ENCODE measurements at places on chromosomes 12 and 14.

- DNase-seq: no peak
These were observed 5.9 kb downstream of the RPS6KL1 start for GRCh38 chr14:74917178-74917543.

- DNase-seq: no peak
These were observed 107.5 kb upstream of the PDE3A start for GRCh38 chr12:20260851-20261250.

DNA sequence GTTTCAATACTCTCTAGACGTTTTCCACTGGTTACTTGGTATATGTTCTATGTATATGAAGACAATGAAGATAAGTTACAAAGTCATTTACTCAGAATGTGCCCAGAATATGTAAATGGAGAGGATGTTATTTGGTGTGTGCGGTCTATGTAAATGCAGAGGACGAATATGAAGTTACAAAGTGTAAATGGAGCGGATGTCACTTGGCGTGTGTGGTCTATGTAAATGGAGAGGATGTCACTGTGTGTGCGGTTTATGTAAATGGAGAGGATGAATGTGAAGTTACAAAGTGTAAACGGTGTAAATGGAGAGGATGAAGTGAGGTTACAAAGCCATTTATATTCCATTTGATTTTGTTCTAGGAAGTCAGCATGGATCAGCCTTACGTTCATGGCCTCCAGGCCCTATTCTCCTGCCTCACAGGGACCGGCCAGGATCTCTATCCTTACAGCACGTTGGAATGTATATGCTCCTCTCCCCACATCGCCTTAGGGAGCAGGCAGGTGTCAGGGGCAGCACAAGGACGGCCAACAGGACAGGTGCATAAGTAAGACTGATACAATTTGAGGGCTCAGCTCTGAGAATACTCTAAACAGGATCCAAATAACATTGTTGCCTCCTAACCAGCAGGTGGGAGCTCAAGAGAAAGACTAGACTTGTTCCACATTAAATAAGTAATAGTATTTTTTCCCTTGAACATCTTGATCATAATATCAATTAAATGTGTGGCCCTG is 42.4 kb downstream of the GLRX5 start:
- DNase-seq: no peak

GRCh38 chr12:114732426-114733030 is 48.6 kb upstream of the TBX3 start:
- DNase-seq: no peak

DNA sequence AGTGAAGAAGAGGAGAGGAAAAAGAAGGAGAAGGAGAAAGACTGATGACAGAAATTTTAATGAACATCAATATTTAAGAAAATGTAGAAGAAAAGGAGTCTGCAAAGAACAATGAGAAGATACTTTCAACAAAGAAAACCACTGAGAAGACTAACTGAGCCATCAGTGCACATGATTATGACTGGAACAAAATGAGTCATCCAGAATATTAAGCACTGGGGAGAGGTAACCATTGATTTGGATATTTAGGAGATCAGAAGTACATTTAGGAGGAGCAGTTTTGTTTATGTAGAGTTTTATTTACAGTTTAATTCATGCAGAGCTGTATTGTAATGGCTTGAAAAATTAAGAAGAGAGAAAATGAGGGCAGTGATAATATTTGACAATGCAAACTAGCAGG is 159.1 kb downstream of the C12orf50 start:
- DNase-seq: no peak

- DNase-seq: no peak
These were observed 17.7 kb upstream of the CCDC91 start for GRCh38 chr12:28172434-28173030.

DNA sequence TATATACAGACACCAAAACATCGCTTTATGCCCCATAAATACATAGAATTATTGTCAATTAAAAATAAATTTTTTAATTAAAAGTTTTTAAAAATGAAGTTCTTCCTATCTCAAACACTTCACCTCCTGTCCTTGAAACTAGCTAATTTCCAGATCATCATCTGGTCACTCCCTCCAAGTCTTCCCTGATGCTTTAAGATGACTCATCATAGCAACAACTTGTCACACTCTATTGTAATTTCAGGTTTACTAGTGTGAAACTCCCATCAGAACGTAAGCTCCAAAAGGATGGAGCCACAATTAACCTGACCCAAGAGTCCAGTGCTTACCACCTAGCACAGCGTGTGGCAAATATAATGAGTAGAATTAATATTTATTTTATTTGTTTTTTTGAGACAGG is 16.3 kb downstream of the GXYLT1 start:
- no peak for DNase-seq

- no peak for DNase-seq
These were observed 2.4 kb downstream of the E2F7 start for GRCh38 chr12:77062846-77063461.

DNA sequence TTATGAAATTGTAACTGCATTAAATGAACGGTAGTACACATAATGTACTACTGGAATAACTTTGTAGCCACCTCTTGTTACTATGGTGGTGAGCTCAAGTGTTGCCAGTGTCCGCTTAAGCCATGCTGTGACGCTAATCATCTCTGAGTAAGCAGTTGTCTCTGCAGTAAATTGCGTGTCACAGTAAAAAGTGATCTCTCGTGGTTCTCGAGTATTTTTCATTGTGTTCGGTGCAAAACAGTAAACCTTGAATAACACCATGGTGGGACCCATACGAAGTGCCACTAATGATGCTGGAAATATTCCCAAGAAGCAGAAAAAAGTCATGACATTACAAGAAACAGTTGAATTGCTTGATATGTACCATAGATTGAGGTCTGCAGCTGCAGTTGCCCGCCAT is 524.8 kb downstream of the SOX5 start:
- DNase-seq: no peak

DNA sequence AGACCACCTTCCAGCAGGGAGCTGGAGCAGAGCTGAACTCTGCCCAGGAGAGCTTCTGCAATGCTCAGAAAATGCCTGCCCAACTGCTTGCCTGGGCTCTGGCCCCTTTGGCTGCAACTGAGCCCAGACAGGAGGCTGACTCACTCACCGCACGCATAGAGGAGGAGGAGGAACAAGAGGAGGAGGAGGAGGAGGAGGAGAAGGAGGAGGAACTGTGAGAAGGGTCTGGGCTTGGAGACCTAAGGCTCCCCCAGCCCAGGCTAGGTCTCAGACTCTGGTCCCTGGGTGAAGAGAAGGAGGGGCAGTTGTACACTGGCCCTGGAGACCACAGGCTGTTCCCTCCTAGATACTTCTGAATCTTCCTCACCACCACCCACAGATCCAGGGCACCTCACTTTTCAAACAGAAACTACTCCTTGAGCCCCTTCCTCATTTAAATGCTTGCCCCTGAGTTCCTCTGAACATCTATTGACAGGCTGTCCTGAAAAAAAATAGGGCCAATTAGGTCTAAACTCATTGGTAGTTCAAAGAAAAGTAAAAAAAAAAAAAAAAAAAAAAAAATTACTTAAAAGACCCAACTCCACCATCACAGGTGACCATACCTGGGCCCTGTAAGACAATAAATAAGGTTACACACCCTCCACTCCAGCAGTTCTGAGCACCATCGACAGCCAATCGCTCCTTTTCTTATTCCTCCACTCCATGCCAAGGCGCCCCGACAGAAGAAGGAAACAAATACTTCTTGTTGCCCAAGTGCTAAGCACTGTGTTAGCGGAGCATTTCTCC is 674 bp downstream of the VDR start:
- DNase-seq: no peak

DNA sequence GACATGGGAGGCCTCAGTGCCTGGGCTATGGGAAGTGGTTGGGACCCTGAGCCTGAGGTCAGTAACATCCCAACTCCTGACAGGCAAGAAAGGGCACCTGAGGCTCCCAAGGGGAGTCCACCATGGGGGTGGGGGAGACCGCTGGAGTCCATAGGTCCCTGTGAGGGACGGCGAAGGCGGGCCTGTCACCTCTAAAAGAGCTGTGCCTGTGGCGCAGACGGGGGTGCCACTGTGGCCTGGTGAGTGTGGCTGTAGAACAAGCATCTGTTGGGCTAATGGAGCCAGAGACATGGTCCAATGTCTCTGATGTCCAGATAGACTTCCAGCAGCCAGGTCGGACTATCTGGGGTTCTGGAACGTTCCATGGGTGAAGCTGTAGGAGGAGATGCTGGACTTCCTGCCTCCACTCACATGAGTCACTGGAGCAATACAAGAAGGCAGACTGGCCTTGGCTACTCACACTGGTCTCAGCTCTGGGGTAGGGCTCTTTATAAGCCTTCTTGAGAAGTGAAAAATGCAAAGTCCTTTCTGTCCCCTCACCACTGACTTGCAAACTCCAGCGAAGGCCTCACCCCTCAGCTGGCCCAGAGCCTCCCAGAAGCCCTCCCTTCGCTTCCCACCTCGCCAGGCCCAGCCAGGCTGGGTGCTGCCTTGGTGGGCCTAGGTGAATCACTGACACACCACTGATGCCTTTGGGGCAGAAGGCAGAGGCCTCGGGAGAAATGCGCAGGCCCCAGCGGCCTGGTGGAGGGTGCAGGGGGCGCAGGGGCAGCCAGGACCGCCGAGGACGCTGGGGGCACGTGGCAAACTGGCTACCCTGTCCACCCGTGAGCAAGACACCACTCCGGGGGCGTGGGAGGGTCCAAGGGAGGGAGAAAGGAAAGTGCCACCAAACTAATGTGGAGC is 1.1 kb upstream of the TRAF3 start:
- no peak for DNase-seq

DNA sequence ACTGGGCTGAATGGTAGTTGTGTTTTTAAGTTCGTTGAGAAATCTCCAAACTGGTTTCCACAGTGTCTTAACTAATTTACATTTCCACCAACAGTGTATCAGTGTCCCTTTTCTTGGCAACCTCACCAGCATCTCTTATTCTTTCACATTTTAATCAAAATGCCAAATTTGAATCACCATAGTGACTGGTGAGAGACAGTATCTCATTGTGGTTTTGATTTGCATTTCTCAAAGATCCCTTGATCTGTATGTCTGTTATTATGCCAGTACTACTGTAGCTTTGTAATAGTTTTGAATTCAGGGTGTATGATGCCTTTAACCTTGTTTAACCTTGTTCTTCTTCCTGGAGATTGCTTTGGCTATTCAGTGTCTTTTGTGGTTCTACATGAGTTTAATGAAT is 2.2 kb upstream of the EIF2S3B start:
- no peak for DNase-seq

DNA sequence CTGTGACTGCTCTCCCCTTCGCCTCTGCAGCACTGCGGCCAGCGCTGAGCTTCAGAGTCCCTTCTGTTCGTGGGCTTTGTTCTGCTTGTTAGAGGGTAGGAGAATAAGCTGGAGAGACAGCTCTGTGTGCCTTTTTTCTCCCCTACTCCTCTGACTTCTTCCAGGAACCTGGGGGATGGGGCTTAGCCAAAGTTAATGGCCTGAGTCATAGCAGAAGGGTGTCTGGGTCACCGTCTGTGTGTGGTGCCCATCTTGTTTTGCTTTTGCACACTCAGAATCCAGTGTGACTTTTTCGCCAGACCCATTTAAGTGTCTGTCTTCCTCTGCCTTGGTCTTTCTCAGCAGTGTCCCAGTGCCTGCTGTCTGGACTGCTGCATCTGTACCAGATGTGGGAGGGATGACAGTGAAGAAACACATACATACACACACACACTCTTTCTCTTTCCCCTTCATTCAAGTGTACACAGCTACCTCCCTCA is 3.0 kb downstream of the KIF5A start:
- no peak for DNase-seq

DNA sequence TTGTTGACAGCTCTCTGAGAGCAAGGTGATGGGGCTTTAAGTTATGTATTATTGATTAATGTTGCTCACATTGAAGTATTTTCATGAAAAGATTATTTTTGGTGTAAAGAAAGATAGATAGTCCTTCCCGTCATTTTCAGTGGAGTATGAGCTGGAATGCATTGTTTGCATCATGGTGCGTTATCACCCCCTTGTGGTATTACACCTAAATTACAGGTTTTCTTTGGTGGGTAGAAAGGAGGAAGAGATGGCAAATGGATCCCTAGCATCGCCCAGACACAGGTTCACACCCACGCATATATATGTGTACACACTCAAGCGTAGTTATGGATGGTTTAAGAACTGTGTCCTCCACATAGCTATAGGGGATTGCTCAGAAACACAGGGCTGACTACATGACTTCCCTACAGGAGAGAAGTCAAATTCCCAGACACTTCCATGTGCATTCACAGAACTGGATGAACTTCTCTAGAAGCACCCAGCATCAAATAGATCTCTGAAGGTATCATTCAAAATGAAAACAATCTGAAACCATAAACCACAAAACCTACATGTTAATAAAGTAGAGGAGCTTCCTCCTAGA is 14.4 kb upstream of the SERPINA10 start:
- DNase-seq: no peak

DNA sequence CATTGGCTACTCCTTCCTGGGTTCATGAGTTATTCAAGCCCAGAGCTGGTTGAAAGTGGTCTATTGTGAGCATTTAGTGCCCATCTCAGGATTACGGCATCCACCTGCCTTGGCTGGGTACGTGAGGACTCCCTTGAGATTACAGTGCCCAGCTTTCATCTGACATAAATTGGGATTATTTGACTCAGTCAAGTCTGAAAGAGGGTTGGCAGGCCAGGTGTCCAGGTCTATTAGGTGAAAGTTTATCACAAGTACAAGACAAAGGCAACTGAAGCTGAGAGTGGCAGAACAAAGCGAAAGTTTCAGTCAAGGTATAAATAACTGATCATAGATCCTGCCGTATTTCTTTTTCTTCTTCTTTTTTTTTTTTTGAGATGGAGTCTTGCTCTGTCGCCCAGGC is 84.6 kb upstream of the ATF7IP start:
- no peak for DNase-seq

GRCh38 chr12:131938082-131938481 is 9.0 kb downstream of the PUS1 start:
- DNase-seq: no peak

DNA sequence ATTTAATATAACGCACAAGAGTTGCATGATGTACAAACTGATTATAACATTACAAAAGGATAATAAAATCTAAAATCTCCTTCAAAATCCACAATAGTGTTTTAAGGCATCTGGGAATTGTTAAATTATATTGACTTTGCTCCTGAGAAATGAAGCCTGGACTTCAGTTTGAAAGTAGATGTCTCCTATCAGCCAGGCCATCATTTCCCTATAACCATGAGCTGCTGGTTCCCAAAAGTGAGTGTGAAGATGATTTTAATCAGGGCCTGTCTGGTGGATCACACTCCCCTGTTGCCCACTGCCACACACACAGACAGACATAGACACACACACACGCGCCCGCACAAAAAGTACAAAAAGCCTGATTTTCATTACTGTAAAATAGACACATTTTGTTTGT is 480.7 kb downstream of the RPS29 start:
- DNase-seq: no peak

DNA sequence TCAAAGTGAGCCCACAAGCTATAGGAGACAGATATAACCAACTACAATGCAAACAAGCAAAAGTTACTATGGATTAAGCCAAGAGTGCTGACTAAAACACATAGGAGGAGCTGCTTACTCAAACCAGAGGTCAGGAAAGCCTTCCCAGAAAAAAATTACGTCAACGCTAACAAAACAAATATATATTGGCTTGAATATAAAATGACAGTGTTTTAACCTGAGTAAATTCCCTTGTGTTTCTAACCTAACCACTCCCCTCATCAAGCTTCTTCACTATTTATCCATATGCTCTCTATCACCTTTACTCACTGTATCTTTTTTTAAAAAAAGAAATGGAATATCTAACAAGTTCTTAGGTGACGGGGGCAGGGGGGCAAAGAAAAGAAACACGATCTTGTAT is 115.9 kb downstream of the MED13L start:
- no peak for DNase-seq

Measured in effector CD8-positive, alpha-beta T cell (primary cell).